ENCODE measurements at places on chromosomes 2 and 18.

GRCh38 chr2:196555161-196555560, 84.4 kb upstream of the CCDC150 start:
- DNase-seq: no peak

DNA sequence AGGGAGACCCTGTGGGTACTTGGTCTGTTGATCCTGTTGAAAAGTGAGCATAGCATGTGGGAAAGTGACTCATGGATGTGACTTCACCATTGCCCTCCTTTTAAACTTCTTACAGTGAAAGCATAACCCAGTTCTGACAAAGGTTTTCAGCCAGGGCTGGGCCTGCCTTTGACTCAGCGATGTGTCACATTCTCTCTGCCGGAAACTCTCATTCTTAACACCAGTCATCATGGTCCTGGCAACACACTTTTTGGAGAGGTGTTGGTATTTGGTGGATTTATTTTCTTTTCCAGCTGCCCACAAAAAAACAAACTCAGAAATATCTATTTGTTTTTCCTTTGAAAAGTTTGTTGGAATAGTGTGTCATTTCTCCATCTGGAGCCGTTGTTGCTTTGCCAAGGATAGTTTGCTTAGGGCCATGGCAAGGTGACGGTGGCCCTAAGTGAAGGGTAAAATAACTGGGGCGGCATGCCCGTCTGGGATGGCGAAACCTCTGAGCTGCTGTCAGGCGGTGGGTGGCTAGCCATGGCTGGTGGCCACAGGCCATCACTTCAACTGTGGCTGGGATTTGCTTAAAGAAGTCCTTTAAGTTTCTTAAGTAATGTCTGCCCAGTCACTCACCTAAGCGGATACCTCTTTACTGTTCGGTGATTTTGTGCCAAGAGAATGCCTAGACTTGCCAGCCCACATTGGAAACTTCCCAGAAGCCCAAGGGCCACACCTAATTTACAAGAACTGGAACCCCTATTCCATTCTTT, 123.3 kb downstream of the LTBP1 start:
- DNase-seq: no peak

DNA sequence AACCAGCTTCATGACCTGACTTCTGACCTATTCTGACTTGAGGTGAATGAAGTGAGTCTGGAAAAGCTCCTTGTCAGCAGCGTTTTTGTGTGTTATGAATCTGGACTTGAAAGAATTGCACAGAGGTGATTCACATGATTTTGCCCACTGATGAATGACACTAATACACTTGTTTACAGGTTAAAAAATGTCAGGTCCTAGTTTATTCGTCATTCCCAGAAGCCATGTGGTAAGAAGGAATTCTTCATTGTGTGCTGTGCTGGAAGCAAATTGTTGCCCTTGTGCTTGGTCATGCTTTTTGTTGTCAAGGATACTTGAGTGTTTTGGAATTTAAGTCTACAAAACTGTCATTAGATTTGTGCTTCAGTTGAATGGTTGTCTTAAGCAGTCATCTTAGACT, 15.5 kb downstream of the SEC11C start:
- no peak for DNase-seq

- no peak for DNase-seq
These were observed 144.1 kb downstream of the UBE2E3 start for GRCh38 chr2:181124497-181124896.

GRCh38 chr18:24396082-24396633, 1.5 kb downstream of the OSBPL1A start:
- DNase-seq: no peak

DNA sequence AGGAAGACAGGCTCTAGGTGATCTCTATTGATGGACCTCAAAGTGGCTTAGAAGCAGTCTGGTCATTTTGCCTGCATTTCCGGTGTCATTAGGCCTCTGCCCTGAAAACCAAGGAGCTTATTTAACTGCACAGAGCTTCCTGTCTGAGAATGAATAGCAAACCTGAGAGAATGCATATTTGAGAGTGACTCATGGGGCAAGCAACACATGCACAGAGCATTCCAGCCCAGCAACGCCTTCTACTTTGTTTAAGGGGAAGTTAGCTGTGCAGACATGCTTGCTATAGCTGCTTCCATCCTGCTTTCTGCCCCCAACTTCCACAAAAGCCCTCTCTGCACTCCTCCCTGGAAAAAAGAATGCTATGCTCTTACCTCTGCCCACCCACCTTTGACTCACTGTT, 232.8 kb downstream of the GRB14 start:
- no peak for DNase-seq
